ENCODE measurements at places on chromosomes 1 and 21.

DNA sequence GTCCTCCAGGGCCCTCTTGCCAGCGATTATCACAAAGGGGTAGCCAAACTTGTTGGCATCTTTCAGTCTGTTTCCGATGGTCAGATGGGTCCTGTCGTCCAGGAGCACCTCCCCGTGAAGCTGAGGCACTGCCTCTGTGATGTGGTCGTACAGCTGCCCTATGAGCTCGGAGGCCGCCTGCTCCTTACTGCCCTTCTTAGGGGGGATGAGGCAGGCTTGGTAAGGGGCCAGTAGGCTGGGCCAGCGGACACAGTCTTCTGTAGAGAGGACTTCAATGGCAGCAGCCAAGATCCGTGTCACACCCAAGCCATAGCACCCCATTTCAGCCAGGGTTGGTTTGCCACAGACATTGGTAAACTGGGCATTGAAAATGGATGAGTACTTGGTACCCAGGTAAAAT, 6.5 kb downstream of the PARS2 start:
- no peak for DNase-seq

DNA sequence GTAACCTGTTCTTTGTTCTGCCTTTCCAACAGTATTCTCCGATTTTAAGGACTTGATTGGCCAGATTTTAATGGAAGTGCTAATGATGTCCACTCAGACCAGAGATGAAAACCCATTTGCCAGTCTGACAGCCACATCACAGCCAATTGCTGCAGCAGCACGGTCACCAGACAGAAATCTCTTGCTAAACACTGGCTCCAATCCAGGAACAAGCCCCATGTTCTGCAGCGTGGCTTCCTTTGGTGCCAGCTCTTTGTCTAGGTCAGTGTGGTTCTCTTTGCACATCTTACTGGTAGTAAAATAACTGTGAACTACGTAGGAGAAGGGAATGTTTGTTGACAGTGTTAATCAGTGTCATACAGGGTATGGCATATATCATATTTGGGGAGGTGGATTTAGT, 72.7 kb downstream of the UBE4B start:
- no peak for DNase-seq

GRCh38 chr1:19889656-19890055, 7.5 kb downstream of the OTUD3 start:
- DNase-seq = no peak

DNA sequence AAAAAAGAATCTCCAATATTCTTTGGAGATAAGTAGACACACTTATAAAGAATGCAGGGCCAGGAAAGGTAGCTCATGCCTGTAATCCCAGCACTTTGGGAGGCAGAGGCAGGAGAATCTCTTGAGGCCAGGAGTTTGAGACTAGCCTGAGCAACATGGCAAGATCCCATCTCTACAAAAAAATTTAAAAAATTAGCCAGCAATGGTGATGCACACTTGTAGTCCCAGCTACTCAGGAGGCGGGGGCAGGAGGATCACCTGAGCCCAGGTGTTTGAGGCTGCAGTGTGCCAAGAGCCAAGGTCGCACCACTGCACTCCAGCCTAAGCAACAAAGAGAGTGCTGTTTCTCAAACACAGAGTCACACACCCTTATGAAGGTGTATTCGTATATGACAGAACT, 385.0 kb downstream of the SMYD3 start:
- DNase-seq = no peak

GRCh38 chr1:213492161-213493041, 441.4 kb downstream of the RPS6KC1 start:
- DNase-seq = no peak

- no peak for DNase-seq
These were observed 170.0 kb downstream of the GALNT2 start for GRCh38 chr1:230237009-230237370.

GRCh38 chr1:44808938-44809917, 905 bp downstream of the BTBD19 start:
- DNase-seq = peak; percentile 81

GRCh38 chr1:205535096-205535495, 30.6 kb downstream of the CDK18 start:
- DNase-seq = no peak

DNA sequence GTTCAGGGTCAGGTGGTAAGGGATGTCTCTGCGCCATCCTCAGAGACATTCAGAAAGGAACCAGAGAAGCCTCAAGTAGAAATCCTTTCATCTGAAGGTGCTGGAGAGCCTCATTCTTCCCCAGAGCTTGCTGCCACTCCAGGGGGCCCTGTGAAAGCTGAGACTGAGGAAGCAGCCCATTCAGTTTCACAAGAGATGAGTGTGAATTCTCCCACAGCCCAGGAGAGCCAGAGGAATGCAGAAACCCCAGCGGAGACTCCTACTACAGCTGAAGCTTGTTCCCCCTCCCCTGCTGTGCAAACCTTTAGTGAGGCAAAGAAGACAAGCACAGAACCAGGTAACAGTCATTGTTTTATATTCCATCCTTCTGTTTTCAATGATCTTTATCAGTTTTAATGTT, 38.7 kb downstream of the ZBTB40 start:
- no peak for DNase-seq

DNA sequence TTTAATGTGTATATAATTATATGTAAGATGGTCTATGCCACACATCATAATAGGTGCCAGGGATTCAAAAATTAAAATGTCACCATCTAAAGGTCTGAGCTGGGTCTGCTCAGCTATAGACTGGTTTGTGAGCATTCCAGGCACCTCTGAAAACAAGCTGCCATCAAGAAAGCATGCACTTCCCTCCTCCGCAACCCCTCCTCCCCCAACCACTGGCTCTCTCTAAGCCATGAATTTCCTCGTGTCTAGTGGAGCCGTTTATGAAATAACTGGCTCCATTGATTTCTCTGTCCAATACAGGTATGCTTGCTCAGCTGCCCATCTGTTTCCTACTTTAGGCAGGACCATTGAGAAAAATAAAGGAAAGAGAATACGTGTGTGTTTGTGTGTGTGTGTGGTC, 522.6 kb upstream of the PLXNA2 start:
- DNase-seq = no peak

DNA sequence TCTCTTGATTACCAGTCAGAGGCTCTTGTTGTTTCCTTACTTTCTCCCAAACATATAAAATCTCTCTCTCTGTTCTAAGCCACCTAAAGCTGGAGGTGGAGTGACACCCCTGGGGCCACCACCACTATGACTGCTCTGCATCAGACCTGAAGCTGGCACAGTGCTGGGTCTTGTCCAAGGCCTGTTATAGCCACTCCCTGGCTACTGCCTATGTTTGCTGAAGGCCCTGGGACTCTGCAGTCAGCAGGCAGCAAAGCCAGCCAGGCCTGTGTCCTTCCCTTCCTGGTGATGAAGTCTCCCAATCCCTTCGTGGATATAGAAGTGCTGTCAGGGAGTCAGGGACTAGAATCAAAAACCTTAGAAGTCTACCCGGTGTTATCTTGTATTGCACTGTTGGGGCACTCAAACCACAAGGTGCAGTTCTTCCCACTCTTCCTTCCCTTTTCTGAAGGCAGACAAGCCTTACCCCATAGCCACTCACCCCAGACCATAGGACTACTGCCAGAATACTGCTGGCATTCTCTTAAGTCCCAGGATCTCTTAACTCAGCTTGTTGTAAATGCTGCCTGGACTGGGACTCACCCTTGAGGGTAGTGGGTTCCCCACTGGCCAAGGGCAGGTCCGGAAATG, 103.1 kb downstream of the RPS6KC1 start:
- no peak for DNase-seq

DNA sequence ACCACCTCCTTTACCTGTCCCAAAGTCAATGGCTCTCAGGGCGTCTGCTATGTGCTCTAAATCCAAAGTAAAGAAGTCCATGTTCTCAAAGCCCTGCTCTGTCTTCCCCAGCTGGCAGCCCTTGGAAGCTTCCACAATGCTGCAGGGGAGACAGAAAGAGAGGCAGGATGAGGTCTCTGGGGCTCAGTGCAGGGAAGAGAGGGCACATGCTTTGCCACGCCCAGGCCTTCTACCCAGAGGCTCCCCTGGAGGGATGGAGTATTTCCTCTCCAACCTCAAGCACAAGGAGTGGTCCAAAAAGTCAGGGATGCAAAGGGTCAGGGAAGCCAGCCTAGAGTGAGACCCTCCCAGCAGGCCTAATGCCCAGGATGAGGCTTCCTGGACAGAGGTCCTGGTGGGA, 10.2 kb downstream of the TRIM63 start:
- no peak for DNase-seq

- no peak for DNase-seq
These were observed 9.0 kb downstream of the KIAA0040 start for GRCh38 chr1:175183586-175183985.

DNA sequence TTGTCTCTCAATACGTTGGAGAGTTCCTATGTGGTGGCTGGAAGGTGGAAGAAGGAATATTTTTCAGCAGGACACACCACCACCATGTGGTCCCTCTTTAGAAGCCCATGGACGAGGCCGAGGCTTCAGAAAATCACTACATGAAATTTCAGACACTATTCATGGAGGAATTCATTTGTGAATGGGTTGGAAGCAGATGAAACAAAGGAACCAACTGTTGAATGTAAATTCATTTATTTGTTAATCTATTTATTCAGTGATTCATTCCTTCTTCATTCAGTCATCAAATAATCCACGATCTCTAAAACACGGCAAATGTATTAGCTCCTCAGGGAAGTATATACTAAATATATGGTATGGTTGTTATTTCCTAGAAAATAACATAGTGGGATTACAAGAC, 12.2 kb downstream of the SLC35F3 start:
- DNase-seq = no peak

DNA sequence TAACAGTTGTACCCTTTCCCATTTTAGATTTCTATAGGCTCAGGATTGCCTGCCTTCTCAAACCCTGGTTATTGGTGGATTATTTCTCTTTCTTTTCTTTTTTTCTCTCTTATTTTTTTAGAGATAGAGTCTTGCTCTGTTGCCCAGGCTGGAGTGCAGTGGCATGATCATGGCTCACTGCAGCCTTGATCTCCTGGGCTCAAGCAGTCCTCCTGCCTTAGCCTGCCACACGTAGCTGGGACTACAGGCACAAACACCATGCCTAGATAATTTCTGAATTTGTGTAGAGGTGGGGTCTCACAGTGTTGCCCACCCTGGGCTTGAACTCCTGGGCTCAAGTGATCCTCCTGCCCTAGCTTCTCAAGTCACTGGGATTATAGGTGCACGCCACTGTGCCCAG, 58.8 kb downstream of the UCK2 start:
- DNase-seq = no peak

DNA sequence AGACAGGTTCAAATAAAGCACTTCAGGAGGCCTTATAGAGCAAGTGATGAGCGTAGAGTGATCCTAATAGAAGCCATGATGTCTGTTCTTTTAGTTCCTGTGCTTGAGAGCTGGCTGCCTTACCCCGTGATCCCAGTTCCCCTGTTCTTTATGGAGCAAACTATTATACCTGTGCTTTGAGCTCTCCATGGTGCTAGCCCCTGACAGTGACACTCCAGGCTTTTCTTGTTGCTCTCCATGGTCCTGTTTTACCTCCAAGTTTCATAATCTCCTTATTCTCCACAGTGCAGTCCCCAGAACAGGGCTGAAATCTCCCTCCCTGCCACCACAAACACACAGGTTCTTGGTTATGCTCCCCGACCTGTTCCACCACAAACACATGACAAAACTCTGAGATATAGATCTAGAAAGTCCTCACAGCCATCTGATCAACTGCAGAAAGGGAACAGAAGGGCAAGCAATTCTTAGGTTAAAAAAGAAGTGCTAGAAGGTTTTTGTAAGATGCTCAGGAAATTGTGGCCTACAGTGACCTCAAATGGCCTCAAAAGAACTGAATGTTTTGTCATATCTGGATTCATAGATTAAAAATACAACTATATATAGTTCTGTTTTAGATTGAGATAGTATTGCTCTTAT, 6.0 kb downstream of the CADM3 start:
- DNase-seq = peak; percentile 62

DNA sequence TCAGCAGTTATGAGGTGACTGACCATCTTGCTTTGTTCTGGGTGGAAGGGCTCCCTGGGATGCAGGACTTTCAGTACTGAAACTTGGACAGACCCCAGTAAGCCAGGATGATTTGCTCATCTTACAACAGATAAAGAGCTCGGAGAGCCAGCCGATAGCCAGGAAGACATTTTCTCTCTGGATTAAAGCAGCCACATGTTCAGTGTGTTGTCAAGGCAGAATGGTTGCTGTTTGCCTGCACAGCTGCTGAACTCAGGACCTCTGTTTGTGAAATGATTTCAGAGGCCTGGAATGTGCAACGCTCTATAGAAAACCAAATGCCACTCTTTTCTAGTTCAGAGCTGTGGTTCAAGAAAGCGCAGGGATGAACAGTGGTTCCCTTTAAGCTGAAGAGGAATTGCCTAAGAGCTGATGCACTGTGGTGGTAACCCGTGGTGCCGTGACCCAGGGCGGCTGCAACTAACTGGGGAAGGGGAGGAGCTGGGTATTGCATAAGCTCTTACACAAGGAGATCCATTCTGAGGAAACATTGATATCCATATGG, 40.7 kb downstream of the CASQ2 start:
- DNase-seq = no peak

DNA sequence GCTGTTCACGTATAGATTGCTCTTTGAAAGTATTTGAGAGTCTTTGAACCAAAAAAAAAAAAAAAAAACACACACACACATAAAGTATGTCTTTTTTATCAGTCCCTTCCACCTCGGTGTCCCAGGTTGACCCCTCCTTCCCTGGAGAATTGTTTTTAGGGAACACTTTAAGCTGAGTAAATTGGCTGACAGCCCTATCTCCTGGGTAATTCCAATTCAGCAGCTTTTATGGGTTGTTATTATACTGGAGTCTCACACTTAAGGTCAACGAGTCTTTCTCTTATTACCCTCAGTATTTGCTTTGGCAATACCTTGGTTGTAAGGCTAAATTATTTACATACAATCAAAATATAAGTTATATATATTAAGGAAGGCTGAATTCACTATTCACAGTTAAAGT, 69.4 kb downstream of the SLC30A10 start:
- DNase-seq = no peak

DNA sequence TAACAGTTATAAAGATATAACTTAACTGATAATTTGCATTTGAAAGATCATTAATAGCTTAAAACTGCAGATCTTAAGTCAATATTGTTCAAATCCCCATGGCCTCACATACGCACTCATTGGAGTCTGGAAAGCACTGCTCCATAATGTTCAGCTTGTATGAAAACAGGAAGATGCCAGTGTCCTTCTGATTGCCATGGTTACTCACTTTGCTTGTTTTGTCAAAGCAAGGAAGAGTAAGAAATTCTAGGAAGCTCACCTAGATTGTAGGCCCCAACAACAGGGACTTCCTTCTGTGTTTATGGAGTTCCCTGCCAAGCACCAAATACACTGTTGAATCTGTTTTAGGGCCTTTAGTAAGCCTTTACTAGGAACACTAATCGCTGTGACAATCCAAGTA, 10.9 kb downstream of the GAS5 start:
- no peak for DNase-seq

DNA sequence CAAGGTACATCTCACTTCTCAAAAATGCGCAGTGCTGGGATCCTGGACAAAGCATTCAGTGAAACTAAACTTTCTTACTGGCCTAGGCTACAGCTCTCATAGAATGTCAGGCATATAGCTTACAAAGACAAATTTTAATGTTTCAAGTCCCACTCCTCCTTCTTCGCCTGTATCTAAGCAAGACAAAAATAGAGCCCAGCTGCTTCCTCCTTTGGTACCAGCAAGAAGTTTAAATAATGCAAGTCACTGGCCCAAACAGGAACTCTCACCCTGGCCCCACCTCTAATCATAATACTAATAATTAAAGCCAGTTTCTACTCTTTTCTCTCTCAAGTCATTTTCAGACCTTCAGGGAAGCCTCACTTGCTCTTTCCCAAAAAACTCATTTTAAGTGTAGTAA, 1267.9 kb downstream of the MRPL39 start:
- no peak for DNase-seq

- no peak for DNase-seq
These were observed 13.6 kb upstream of the CEP85 start for GRCh38 chr1:26220199-26220912.

All from GM13976 (cell line).